ENCODE measurements at places on chromosomes 5 and 9. TPM values are rescaled to one million over a fixed set of nuclear protein-coding genes. Genes with fewer than 3 reads are reported as not detected.

GRCh38 chr5:111013011-111013410, 58.5 kb upstream of the TSLP start:
- DNase-seq, result no peak

DNA sequence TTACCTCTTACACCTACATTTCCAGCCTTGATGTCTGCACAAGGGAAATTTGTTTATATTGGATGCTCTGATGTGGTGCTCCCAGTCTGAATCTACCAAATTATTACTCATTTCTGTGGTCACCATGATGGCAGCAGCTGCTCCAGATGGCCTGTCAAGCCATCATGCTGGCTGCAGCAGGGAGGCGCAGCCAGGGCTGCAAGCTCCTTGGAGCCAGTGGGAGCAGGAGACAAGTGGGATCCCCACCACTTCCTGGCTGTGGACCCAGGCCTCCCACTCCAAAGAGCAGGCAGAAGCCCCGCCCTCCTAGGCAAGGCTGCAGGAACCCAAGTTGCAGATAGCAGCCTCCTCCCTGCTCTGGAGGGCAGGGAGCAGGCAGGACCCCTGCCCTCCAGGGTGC, 241.1 kb upstream of the ATP10B start:
- peak; percentile 37 for DNase-seq

The TAF11L5 gene
- total RNA-seq, result not detected

DNA sequence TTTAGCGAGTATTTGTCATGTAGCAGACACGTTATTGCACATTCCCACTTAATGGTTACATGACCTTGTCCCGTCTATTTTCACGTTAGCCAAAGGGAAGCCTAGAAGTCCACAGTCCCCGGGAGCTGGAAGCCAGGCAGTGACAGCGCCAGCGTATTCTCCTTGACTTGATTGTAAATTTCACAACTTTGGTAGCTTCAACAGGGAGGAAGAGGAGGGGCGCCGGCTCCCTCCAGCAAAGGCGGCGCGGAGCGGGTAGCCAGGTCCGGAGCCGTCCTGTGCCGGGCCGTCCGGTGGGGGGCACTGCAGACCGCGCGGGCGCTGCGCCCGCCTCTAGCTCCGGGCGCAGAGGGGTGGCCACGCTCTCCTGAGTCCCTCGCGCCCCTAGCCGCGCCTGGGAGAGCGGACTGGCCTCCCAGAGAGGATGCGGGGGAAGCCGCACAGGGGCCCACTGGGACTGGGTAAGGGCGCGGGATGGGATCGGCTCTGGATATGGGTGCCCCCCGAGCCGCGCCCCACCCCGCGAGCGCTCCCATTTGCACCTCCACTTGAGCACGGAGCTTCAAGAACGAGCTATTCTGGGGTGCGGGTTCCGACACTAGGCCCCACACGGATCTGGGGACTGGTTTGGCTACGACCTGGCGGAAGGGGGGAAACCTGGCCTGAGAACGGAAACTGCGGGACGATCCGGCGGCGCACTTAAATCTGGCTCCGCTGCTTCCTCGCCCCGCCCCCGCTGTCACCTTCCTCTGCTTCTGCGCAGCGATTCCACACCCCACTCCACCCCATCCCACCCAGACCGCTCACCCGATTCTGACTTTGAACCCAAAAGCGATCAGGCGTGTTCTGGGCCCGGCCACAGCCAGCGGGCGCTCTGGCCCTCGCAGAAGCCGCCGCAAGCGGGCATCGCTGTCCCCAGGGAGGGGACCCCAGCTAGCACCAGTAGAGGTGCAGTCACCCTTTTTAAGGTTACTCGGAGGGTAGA, 23.8 kb downstream of the KLF4 start:
- DNase-seq, result peak; percentile 55

The HMGCR gene
- 33.9 TPM for total RNA-seq

DNA sequence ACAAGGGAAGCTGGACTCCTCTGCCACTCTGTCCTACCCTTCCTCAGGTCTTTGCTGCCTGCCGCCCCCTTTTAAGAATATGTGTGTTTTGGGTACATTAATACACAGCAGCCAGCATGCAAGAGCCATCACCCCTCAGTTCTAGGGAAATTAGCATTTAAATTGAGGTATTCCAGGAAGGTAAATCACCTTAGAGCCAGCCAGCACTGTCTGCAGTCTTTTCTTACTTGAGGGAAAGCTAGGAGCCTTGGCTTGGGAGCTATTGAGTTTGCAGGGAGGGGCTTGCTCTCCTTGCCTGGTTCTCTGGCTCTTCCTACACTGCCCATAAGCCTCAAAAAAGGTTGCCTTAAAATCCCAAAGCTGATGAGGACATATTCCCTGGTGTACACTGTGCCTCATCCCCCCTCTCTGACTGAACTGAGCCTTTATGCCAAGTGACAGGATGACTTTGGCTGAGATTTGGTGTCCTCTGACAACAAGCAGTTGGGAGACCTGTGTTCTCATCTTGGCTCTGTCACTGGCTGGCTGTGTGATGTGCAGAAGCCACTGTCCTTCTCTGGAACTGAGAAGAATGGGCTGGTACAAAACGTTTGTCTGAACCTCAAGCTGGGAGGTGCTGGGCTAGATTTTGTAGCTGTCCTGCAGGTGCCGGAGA, 54.1 kb downstream of the TRIM32 start:
- no peak for DNase-seq

All from RPMI7951 (cell line).